ENCODE measurements at places on chromosomes 2 and 18.

DNA sequence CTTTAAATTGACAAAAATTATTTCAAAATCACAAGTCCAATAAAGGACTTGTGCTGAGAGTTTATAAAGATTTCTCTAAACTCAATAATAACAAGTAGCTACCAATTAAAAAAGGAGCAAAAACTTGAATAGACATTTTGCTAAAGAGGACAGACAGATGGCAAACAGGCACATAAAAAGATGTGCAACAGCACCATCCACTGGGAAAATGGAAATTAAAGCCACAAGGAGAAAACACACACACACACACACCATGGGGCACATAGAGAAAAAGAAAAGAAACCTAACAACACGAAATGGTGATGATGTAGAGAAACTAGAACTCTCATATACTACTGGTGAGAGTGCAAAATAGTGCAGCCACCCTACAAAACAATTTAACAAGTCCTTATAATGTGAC lies 12.6 kb upstream of the SLC9A4 start:
- DNase-seq, result no peak

- no peak for DNase-seq
Measured at GRCh38 chr2:178859730-178860129, 52.5 kb upstream of the TTN start.

- DNase-seq, result no peak
Measured at GRCh38 chr2:26822877-26823276, 25.1 kb upstream of the DPYSL5 start.

GRCh38 chr2:68756178-68756577 lies 21.6 kb downstream of the ARHGAP25 start:
- no peak for DNase-seq

GRCh38 chr18:59877361-59877760 lies 22.4 kb upstream of the PMAIP1 start:
- DNase-seq, result no peak

GRCh38 chr2:120352696-120353590 lies 7.0 kb downstream of the INHBB start:
- DNase-seq, result no peak

- DNase-seq, result peak; percentile 71
Measured at GRCh38 chr2:152036611-152037469, 62.0 kb downstream of the CACNB4 start.

DNA sequence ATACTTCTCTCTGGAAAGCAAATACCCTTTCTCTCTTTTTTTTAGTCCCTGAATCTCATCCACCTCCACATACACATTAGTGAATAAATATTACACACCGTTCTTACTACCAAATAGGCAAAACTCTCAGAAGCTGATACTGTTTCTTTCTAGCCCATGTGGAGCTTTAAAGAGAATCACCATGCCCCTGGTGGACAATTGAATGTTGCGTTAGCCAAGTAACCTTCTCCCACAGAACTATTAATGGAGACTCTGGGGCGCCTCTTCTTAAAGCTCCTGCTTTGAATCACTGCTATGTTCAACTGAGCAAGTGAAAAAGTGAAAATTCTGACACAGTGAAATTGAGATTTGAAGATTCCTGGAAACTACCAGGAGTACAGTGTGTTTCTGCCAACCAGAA lies 522.8 kb upstream of the CDH7 start:
- no peak for DNase-seq

DNA sequence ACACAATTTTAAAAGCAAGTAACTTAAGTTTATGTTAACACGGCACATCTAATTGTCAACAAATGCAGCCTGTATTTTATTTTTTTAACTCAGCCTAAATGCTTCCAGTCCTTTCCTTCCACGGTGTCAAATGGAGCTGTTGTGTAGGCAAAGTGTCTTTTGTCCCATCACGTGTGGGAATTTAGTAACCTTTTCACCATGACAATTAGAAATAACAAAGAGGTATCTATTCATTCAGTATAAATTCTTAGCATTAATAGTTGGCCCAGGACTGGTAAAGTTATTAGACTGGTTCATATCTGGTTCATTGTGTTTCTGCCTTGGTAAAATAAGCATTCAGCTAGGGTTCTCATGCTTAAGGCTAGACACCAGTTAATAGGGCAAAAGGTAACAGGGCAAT lies 47.9 kb downstream of the FRZB start:
- DNase-seq, result no peak

- DNase-seq, result peak; percentile 51
Measured at GRCh38 chr18:50009773-50010335, 185.1 kb downstream of the MYO5B start.

- DNase-seq, result no peak
Measured at GRCh38 chr2:97699765-97700444, 13.5 kb upstream of the ZAP70 start.

DNA sequence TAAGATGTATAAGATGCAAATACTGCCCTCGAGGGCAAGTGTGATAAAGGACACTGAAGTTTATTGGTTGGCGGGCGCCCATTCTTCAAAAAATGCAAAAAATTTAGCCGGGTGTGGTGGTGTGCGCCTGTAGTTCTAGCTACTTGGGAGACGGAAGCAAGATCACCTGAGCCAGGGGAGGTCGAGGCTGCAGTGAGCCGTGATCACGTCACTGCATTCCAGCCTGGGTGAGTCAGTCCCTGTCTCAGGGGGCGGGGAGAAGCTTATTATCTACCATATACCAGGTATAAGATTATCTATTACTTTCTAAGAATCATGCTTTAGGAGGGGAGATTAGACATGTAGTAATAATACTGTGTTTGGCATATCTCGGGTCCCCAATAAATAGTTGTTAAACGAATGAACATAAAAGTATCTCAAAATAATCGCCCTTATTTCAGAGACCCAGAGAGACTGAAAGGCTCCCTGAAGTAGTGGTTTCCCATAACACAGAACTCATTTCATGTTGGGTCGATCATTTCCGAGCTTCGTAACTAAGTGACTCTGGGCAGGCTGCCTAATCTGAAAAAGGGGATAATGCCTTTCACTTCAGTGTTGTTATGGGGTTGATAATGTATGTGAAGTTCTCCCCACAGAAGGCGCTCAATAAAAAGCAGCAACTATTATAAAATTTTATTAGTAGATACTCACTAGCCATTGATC lies 1.2 kb upstream of the SELENOI start:
- DNase-seq, result no peak

DNA sequence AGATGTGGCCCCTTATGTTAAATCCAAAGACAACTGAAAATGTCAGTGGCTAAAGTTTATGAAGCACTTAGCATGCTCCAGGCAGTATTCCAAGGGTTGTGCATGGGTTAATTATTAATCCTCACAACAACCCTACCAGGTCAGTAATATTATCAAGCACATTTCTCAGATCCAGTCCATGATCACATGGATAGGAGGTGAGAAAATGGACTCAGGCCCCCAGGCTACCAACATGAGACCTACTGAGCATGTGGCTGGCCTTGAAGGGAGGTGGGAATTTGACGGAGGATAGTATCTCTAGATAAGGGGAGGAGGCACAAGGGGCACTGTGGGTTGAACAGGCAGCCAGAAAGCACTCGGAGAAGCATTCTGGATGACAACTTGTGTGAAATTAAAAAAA lies 412.0 kb downstream of the MEIS1 start:
- no peak for DNase-seq

GRCh38 chr2:209499069-209499468 lies 75.2 kb downstream of the MAP2 start:
- no peak for DNase-seq

GRCh38 chr2:25684577-25685473 lies 11.4 kb upstream of the DTNB start:
- no peak for DNase-seq

- DNase-seq, result no peak
Measured at GRCh38 chr2:149858216-149858615, 270.6 kb upstream of the MMADHC start.

GRCh38 chr2:45901468-45902032 lies 250.1 kb downstream of the PRKCE start:
- no peak for DNase-seq

DNA sequence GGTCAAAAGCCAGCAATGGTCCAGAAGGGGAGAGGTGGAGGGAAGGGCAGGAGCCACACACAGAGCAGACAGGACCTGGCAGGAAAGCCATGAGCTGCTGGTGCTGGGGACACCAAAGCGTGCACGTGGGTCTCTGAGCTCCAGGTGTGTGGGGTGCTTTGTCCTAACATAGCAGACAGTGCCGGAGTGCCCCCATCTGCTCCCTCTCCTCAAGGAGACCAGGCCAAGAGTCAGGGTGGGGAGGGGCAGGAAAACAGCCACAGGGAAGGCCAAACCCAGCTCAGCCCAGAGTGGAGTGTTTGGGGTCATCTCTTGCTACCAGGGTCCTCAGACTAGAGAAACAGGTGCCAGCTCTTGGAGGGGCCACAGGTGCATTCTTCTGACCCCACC lies 4.2 kb upstream of the GPC1 start:
- peak; percentile 20 for DNase-seq

DNA sequence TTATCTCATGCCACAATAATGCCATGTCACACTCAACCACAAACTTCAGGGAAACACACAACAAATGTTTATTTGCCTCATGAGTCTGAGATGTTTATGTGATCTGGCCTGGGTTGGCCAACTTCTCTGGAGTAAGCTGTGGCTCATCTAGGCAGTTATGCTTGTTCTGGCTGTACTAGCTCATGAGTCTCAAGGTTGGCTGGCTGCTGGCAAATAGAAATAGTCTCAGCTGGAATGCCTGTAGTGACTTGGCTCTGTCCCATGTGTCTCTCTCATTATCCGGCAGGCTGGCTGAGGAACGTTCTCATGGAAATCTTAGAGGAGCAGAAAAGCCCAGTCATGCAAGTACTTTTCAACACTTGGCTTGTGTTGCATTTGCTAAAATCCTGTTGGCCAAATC lies 234.9 kb upstream of the CDH2 start:
- no peak for DNase-seq

DNA sequence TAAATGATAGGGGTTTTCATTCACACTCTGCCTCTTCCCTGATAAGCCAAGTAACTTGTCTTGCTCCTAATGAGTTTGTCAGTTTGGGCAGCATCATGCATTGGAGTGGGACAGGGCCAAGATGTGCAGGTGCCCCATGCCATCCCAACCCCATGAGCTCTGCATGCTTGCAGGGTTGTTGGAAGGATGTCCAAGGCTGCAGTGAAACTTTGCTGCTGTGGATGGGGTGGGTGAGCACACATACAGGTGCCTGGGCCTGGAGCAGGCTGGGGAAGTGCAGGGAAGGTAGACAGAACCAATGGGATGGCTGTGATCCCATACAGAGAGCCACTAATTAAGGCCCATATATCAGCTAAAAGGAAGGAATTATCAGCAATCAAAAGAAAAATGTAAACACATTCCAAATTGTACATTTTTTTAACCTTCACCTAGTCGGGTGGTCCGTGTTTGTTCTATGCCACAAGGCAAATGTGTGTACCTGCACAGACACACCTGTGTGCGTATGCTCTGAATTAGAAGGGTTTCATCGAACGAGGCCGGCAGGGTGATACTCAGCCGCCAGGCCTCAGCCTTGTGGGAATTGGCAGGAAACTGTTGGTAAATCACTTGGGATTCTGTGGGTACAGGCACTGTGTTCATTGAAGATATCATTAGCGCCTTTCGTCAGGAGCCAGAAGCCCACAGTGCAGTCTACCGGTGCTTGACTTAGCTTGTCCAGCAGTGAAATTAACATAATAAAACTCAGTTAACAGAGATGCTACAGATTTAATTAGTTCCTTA lies 342.9 kb downstream of the MYCN start:
- no peak for DNase-seq

- DNase-seq, result no peak
Measured at GRCh38 chr2:211946960-211947359, 591.6 kb downstream of the ERBB4 start.

DNA sequence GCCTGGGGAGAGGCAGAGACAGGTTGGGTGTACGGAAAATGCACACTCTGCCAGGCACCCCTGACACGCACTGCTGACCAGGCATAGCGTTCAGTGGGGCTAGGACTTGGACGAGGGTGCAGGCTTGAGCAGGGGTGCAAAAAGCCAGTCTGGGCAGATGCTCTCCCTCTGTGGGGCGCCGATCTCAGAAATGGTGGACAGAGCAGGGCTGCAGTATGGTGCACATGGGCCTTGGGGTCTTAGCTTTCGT lies 1.0 kb upstream of the ARHGEF4 start:
- peak; percentile 27 for DNase-seq

GRCh38 chr2:210519594-210519993 lies 36.8 kb upstream of the CPS1 start:
- no peak for DNase-seq

- no peak for DNase-seq
Measured at GRCh38 chr2:98167916-98168315, 80.9 kb downstream of the VWA3B start.

GRCh38 chr2:162782138-162782537 lies 56.4 kb downstream of the KCNH7 start:
- DNase-seq, result no peak

GRCh38 chr2:80288576-80288975 lies 16.0 kb downstream of the LRRTM1 start:
- no peak for DNase-seq

DNA sequence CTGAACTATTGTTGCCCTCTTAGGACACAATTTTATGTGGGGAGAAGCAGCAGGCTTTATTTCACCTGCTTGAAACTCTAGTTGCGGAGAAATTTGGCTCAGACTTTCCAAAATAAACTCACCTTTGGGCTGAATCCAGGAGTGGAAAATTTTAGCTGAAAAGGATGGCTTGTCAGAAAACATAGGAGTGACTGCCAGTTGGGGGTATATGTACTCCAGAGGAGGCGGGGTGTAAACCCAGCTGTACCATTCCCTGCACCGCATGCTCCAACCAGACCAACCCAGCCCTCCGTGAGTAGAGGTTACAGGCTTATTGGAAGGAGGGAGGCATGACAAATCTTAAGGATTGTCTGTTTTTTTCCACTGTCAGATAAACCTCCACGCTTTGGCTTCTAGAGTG lies 53.8 kb downstream of the PRKCE start:
- DNase-seq, result no peak

DNA sequence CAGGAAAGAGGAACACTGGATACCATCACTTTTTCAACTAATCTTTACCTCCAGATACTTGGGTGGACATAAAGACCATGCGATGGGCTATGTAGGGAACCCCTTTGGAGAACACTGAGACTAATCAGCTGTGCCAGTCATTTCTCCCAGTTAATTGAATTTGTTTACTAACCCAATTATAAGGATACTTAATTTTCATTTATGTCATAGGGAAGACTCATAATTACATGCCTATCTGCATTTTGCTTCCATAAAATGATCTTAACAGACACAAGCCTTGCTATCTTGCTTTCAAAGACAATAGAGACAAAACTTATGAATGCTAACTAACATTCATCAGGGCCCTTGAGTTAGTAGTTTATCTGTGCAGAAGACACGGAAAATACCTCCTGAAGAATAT lies 68.9 kb upstream of the CAVIN2 start:
- DNase-seq, result no peak

DNA sequence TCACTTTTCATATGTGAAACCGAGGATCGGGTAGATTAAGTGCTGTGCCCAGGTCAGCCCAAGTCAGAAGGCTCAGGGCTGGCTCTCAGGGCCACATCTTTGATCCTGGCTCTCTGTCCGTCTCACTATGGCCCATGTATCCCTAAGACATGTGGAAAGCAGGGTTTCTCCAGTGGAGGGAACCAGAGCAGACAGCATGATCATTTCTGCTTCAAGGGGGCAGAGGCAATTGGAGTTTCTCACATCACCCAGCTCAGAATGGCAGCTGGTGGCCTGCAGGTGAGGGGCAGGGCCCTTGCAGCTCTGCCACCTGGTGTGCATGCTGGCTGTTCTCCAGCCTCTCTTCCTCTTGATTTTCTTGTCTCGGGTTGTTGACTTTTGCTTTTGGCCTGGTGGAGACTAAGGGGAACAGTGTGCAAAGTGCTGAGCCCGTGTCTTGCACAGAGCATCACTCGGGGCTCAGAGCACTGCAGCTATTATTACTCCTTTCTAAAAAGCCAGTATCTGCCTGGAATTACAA lies 27.0 kb downstream of the LDLRAD4 start:
- no peak for DNase-seq

- no peak for DNase-seq
Measured at GRCh38 chr2:163119966-163120365, 281.4 kb upstream of the KCNH7 start.
